Breast epithelium (tissue), 4 donors: ENCODE measurements at places on chromosomes 13 and 19.
A peak's percentile ranks its signal among the peaks of the same experiment; 100 is the strongest.

- no peaks in the 10 kb centered on the region for H3K27me3 ChIP-seq
- no peak overlapping the region for H3K27ac ChIP-seq
- H3K4me1 ChIP-seq = no peaks in the 10 kb centered on the region
- no peak overlapping the region for H3K4me3 ChIP-seq
- no peaks in the 10 kb centered on the region for H3K36me3 ChIP-seq
- peak; percentile 79 for DNase-seq
Measured at GRCh38 chr19:10388957-10389356, 8.6 kb upstream of the TYK2 start.

DNA sequence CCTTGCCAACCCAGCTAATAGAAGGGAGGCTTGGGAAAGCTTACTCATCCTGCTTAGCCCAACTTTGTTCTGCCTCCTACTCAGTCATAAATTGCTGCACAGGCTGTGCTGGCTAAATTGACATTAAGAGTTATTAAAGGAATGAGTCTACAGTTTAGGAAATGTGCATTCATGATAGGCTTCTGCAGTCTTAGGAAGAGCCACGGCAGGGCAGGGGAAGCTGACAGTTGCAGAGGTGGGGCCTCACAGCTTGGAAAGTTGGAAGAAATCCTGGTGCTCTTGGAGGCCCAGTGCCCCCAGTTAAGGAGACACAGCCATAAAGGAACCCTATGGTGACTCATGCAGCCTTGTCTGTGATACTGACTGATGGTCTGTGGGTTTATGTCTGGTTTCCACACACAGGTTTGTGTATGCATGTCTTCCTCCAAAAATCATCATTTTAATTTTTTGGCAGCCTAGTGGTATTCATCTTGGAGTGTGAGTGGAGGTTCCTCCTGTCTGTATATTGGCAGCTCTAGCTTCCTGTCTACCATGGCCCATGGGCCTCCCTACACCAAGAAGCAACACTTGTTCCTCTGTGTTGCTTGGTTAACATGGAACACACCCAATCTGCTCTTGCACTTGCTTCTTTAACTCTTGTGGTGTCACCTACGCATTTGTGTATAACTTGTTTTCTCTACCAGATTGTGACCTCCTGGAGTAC, 135.0 kb upstream of the KL start:
- no peaks in the 10 kb centered on the region for H3K4me1 ChIP-seq
- DNase-seq = no peak
- no peaks in the 10 kb centered on the region for H3K27me3 ChIP-seq
- H3K27ac ChIP-seq = no peak overlapping the region

DNA sequence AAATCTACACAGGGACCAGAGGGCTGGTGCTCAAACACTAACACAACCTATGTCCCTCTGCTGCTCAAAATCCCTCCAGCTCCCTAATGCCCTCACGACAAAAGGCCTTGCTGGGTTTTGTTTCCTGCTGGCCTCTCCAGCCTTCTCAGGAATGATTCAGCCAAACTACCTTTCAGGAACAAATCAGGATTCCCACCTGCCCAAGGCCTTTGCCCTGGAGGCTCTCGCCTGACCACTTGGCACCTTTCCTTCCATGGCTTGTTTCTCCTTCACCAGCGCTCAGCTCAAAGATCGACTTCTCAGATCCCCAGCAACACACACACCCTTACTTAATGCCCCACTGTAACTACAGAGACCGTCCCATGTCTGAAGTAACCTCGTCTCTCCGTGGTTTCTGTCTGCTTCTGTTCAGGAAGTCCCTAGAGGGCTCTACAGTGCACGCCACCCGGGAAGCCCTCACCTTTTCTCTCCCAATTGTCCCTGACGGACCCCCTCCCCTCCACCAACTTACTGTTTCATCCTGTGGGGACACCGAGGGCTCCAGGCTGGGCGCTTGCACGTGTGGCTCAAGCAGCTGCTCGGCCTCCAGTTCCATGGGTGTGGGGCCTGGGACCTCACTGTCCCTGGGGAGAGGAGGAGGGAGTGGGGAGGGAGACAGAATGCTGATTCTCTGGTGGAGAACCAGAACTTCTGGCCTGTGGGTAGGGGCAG, 3.2 kb upstream of the SIX5 start:
- no peak overlapping the region for H3K4me3 ChIP-seq
- DNase-seq = no peak
- no peak overlapping the region for H3K27ac ChIP-seq
- peaks cover 2% of the 10 kb centered on the region for H3K36me3 ChIP-seq
- H3K27me3 ChIP-seq = no peaks in the 10 kb centered on the region

DNA sequence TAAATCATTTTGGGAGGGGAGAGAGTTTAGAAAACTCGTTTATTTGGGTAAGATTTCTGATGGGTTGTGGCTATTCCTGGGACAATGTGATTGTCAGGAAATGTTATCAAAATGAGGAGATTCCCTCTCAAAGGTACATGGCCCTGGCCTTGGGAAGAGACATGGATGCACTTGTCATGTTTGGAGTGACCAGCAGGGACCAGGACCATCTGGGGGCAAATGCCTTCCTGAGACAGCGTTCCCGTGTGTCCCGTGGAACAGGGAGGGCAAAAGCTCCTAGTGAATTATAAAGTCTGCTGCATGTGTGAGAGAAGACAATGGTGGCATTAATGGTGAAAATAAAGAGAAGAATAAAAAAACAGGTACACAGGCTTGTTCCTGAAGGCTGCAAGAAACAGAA, 317.3 kb downstream of the ZNF536 start:
- DNase-seq = no peak
- no peaks in the 10 kb centered on the region for H3K4me1 ChIP-seq
- H3K27ac ChIP-seq = no peak overlapping the region
- peaks cover 7% of the 10 kb centered on the region for H3K27me3 ChIP-seq

GRCh38 chr19:14363183-14364097, 17.8 kb upstream of the ADGRE5 start:
- H3K4me3 ChIP-seq = peak overlapping the region; percentile 65
- no peaks in the 10 kb centered on the region for H3K36me3 ChIP-seq
- H3K4me1 ChIP-seq = peaks cover 4% of the 10 kb centered on the region
- DNase-seq = peak; percentile 41
- H3K27ac ChIP-seq = peak overlapping the region; percentile 54

- no peak overlapping the region for H3K4me3 ChIP-seq
- no peaks in the 10 kb centered on the region for H3K36me3 ChIP-seq
- no peaks in the 10 kb centered on the region for H3K27me3 ChIP-seq
- no peak for DNase-seq
Measured at GRCh38 chr19:23509686-23510450, 114.6 kb upstream of the ZNF91 start.

- H3K27ac ChIP-seq = no peak overlapping the region
- H3K4me1 ChIP-seq = no peaks in the 10 kb centered on the region
- no peak overlapping the region for H3K4me3 ChIP-seq
- DNase-seq = no peak
- no peaks in the 10 kb centered on the region for H3K36me3 ChIP-seq
- H3K27me3 ChIP-seq = no peaks in the 10 kb centered on the region
Measured at GRCh38 chr19:27580906-27581305, 1632.0 kb downstream of the UQCRFS1 start.

DNA sequence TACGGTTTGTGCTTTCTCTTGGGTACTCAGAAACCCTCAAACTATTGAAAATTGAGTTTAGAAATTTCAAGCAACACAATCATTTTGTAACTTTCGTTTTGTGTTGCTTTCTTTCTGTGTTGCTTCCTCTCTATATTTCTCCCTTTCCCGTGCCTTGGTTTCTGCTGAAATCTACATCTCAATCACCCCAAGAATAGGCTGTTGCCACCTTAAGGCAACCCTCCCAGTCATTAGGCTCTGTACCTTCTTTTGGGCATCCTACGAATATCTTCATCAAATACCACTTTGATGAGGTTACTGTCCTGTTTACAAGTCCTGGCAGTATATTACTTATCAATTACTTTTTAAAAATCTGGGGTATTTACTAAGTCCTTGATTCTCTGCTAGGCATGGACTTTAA, 621.6 kb downstream of the GPC6 start:
- H3K27me3 ChIP-seq = no peaks in the 10 kb centered on the region
- no peak overlapping the region for H3K27ac ChIP-seq
- no peak for DNase-seq
- H3K4me1 ChIP-seq = no peaks in the 10 kb centered on the region
- no peaks in the 10 kb centered on the region for H3K36me3 ChIP-seq
- H3K4me3 ChIP-seq = no peak overlapping the region

DNA sequence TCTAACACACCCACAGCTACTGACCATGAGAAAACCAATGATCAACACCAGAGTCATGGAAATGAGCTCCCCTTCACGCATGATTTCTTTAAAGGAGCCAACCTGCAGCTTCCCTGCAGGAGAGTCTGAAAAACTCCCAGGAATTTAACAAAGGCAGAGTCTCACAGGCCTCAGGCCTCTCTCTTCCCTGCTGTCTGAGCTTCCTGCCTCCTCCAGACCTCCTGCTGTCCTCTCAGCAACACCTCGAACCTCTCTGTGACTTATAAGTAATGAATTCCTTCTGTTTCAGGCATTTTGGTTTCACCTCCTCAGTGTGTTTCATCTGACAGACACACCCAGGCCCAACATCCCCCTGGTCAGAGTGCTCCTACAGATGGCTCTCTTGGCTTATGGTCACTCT, 1044.4 kb downstream of the UQCRFS1 start:
- H3K4me3 ChIP-seq = no peak overlapping the region
- no peaks in the 10 kb centered on the region for H3K27me3 ChIP-seq
- DNase-seq = no peak
- no peaks in the 10 kb centered on the region for H3K4me1 ChIP-seq

- H3K27ac ChIP-seq = no peak overlapping the region
- H3K4me3 ChIP-seq = no peak overlapping the region
- H3K4me1 ChIP-seq = no peaks in the 10 kb centered on the region
- no peaks in the 10 kb centered on the region for H3K27me3 ChIP-seq
Measured at GRCh38 chr13:98490195-98490836, 86.6 kb downstream of the STK24 start.

DNA sequence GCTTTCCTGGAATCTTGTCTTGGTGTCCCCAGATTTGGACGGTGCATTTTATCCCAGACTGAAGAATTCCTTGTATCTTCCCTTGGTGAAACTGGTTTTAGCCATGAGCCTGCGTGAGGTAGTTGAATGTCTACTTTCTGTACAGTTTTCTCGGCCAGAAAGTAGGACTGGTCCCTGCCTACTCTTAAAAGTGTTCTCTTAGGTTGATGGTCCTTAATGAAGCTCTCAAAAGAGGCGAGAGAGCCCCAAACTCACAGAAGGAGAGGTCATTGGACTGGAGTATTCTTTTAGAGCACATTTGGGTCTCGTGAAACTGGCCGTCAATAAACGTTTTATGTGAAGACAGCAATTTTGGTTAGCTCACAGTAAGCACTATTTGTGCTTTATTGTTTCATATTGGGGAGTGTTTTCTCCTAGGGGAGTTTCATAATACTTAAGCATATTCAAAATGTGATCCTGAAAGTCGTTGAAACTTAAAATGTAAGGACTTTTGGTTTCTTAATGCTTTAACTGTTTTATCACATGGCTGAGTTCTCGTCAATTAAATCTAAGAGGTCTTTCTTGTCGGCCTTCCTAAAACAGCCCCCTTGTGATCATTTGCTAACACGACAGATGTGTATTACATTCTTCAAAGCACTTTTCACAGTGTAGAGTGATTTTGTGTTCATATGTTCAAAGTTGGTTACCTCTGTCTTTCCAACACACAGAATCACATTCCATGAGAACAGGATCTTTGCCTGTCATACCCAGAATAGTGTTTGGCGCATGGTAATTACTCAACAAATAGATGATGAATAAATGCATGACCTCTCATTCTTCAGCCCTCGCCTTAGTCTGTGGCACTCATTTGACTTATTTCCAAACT, 889 bp downstream of the GTF2F2 start:
- no peaks in the 10 kb centered on the region for H3K27me3 ChIP-seq
- H3K4me1 ChIP-seq = no peaks in the 10 kb centered on the region
- H3K36me3 ChIP-seq = no peaks in the 10 kb centered on the region
- peak overlapping the region; percentile 85 for H3K4me3 ChIP-seq

DNA sequence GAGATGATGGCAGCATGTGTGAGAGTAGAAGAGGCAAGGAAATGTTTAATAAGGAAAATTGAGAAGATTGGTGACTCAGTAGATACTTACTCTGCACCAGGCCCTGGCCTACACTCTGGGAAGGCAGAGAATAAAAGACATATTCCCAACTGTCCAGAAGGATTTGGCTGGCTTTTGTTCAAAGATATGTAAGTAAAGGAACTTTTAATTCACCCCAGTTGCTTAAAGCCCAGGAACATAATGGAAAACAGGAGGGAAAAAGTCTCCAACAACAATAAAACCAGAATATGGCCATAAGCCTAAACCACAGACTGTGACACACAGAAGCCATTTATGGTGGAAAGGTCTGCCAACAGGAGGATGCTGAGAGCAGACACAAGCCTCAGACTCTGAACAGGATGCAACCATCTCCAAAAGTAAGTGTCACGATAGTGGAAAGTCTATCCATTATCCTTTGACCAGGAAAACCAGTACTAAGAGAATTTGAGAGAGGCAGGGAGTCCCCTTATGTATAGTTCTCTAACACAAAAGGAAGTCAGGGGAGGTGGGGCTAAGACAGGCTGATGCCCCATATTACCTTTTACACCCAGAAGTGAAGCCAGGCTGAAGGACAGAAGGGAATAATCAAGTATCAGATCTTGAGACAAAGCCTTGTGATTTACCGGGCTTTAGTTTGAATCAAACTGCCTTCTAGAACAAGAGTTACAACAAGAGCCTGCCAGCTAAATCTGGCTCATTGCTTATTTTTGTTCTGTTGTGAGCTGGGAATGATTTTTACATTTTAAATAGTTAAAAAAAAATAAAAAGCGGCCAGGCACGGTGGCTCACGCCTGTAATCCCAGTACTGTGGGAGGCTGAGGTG, 169.5 kb upstream of the STARD13 start:
- H3K4me1 ChIP-seq = no peaks in the 10 kb centered on the region
- no peaks in the 10 kb centered on the region for H3K36me3 ChIP-seq
- peak overlapping the region; percentile 3 for H3K27ac ChIP-seq
- DNase-seq = no peak

DNA sequence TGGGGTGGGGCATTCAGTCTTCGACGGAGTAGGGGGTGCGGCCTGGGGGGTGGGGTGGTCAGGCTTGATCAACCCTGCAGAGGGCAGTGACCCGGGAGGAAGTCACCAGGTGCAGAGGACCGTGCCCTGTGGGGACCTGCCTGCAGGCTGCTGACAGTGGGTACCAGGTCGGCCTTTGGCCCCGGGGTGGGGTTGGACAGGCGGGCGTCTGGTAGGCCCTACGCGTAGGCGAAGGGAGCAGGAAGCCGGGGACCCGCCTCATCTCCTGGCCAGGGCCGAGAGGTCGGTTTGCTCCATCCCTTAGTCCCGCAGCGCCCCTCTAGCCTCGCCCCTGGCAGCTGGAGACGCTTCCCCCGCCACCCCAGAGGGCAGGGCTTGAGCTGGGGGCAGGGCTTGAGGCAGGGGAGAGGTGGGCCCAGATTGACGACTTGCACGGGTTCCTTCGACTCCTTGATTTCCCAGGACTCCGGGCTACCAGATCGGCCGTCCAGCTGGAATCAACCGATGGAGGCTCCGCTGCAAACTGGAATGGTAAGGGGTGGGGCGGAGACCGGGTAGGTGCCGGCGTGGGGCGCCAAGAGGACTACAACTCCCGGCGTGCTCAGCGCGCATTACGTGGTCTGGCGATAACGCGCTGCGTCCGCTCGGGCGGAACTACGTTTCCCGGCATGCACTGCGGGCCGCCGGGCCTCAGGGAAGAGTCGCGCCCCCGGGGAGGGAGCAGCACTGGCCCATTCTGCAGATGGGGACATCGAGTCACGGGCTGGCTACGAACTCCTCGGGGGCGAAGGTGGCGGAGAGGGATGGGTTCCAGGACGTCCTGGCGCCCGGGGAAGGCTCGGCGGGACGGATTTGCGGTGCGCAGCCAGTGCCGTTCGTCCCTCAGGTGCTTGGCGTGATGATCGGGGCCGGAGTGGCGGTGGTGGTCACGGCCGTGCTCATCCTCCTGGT, at the start of gene PNPLA6:
TSS of gene PNPLA6 (plus strand) at position 671 of the 951 bp plus-strand sequence. CDS start at position 743, 72 bp downstream.
- no peaks in the 10 kb centered on the region for H3K27me3 ChIP-seq
- DNase-seq = peak; percentile 95
- H3K4me3 ChIP-seq = peak within 1 kb of the TSS; percentile 87
- peak within 1 kb of the TSS; percentile 94 for H3K27ac ChIP-seq
